ENCODE measurements at places on chromosomes 7 and 10.
A peak's percentile ranks its signal among the peaks of the same experiment; 100 is the strongest.

DNA sequence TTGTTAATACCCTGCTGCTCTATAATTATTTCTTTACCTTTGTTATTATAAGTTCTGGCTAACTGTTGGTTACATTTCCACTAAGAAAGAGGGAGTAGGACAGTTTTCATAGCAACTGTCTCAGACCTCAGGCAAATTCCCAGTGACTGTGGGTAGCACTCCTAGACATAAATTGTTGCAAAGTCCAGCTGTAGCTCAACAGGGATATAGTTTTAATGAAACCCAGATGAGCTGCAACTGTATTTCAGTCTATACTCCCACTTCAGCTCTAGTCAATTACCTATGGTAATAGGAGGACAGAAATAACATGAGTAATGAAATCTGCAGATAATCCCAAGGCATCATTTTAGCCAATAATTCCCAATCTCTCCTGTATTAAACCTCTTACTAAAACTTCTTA is 103.0 kb upstream of the SEMA3A start:
- no peak for DNase-seq

DNA sequence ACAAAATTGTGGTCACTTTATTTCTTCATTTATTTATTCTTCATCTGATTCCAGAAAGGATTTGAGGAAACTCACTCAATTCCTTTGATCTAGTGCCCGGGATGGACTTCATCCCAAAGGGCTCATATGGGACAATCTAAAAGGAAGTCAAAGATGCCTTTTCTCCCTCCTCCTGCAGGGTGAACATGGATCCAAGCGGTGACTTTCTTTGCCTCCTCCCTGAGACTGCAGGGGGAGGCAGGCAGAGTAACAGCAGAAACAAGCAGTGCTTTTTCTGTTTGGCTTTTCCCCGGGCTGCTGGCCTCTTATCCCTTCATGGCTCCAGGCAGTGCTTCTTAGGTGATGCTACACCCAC is 10.0 kb upstream of the DNMBP start:
- DNase-seq: no peak

- no peak for DNase-seq
Measured at GRCh38 chr10:1411956-1412355, 325.4 kb downstream of the ADARB2 start.

DNA sequence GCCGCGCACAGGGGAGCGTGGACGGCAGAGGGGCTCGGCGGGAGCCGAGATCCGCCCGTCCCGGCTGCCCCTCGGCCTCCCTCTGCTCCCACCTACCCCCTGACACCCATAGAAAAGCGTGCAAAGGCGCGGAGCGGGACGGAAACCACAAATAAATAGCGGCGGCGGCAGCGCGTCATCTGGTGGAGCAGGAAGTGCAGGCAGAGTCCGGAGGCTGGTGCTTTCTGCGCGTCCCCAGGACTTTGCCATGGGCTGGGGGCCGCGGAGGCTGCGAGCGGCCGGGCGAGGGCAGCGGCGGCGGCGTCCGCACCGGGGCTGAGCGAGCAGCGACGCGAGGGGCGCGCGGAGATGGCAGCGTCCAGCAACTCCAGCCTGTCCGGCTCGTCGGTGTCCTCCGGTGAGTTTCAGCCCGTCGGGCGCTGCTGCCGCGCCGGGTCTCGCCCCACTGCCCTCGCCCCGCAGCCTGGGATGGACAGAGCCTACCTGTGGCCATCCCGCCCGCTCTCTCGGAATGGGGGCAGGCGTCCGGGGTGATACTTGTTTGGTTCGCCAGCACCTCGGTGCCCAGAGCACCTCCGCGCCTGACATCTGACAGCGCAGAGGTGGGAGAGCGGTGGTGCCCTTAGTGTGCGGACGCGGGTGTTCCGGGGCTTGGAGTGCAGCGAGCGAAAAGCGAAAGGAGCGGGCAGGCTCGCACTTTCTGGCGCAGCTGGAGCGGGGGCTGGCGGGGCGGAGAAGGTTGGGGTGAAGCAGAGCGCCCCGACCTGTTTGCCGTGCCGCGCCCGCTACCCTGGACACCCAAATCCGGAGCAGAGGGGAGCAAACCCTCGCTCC is at the start of gene CHN2:
TSS of gene CHN2 (plus strand) at position 182 of the 834 bp plus-strand sequence.
- peak; percentile 59 for DNase-seq

DNA sequence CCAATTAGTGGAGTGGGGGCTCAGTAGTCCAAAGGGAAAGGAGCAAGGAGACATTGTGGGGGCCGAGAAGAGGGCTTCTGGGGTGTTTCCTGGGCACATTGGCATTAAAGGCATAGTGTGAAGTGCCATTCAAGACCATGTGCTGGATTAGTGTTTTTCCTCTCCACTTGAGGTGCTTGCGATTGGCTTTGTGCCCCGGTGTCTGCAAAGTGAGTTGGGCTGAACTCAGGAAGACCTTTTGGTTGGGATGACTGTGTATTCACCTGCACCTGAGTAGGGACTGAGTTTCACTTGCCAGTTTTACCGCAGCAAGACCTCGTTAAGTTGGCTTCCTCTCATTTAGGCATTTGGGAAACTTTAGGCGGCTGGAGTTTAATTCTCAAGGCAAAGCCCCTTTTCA is 73.0 kb downstream of the TCF7L2 start:
- no peak for DNase-seq

GRCh38 chr7:71325151-71325550 is 193.2 kb downstream of the GALNT17 start:
- no peak for DNase-seq

DNA sequence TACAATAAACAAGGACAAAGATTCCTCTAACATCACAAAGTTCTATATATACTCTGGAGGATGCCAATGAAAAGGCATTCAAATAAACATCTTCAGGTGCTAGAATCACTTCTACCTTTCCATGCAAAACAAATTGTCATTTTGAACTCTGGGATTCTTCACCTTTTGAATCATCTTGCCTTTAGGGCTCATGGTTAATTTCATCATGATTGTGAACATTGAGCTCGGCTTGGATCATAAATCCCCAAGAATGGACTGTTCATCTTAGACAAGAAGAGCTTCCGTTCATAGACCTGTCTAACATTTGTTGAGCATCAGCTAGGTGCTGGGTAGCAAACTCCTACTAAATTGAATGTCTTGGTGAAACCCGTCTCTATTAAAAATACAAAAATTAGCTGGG is 212.2 kb downstream of the TNS3 start:
- DNase-seq: no peak

DNA sequence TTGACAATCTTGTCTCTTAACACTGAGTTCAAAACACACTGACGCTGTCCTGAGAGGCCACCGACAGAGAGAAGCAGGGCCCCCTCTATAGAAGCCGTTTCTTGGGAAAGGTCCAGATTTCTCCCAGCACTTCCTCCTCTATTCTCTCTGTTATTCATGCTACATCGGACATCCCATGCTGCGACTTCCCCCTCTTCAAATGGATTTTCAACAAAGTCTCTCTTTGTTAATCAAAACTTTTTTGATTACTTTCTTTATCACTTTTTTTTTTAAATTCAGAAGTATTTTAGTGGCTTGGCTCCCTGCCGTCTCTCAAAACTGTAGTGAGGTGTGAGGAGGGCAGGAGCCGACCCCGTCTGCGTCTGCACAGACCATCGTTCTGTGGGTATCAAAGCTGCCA is 298.9 kb upstream of the PITRM1 start:
- DNase-seq: no peak

DNA sequence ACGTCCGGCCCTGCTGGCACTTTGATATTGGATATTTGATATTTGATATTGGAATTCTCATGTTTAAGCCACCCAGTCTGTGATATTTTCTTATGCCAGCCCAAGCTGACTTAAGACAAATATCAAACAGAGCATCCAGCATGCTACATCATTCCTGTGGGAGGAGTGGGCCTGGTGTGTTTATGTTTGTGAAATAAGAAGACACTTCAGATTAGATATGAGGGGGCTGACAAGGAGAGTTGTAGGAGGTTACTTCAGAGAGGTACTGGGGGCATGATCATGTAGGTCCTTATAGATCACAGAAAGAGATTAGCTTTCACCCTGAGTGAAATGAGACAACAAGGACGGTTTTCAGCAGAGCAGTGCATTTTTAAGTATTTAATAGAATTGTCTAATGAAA is 382.9 kb downstream of the SEMA3D start:
- no peak for DNase-seq

- no peak for DNase-seq
Measured at GRCh38 chr10:131402771-131403650, 91.5 kb upstream of the TCERG1L start.

GRCh38 chr10:35554461-35555056 is 50.6 kb upstream of the GJD4 start:
- DNase-seq: no peak

DNA sequence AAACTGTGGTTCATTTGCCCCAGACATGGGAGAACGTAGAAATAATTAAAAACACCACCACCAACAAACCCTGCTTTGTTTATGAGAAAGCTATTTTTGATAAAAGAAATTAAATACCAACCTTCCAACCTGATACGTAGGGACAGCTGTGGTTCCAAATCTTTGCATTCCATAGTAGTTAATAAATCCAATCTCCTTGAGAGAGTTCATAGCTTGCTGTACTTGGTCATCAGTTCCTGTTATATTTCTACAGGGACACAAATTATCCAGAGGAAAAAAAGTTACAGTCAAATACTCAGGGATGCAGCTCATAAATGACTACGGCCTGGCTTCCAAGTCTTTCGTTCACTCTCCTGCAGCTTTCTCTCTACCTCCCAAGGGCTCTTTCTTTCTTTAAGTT is 41.1 kb downstream of the PUS7 start:
- DNase-seq: no peak

DNA sequence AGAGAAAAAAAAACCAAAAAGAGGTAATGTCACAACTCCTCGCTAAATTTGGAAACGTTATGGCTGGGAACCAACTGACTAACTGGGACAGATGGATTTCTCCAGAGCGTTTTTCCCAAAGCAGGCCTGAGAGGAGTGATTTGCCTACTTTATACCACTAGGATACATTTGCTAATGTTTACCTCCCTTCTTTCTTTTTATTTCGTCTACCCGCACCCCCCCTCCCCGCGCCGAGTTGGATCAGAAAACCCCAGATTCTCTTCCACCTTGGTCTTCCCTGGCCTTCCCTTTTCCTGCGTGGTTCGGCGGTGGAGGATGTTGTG is 7.2 kb downstream of the CPA2 start:
- no peak for DNase-seq

GRCh38 chr7:24975644-24976260 is 4.2 kb downstream of the OSBPL3 start:
- no peak for DNase-seq

DNA sequence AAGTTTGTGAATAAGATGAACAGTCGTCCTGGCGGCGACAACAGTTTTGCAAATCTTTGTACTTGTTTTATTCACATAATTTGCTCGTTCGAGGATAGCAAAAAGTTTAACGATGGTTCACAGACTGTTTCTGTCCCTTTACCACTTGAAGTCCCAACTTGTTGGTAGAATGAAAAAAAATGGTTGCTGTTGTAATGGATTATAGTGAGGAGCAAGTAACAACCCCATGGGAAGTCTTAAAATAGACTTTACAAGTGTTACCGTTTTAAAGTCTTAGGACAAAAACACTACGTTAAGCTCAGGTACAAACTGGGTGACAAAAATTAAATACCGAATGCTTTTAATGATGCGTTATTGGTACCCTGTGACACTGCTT is 589 bp downstream of the LSM8 start:
- DNase-seq: no peak

GRCh38 chr10:9302140-9302746 is 1247.8 kb downstream of the GATA3 start:
- no peak for DNase-seq

- peak; percentile 12 for DNase-seq
Measured at GRCh38 chr7:111855161-111855841, 293.0 kb upstream of the IMMP2L start.

GRCh38 chr10:122363311-122363710 is 11.2 kb upstream of the PLEKHA1 start:
- no peak for DNase-seq

- DNase-seq: no peak
Measured at GRCh38 chr10:21976739-21977138, 26.8 kb downstream of the DNAJC1 start.

DNA sequence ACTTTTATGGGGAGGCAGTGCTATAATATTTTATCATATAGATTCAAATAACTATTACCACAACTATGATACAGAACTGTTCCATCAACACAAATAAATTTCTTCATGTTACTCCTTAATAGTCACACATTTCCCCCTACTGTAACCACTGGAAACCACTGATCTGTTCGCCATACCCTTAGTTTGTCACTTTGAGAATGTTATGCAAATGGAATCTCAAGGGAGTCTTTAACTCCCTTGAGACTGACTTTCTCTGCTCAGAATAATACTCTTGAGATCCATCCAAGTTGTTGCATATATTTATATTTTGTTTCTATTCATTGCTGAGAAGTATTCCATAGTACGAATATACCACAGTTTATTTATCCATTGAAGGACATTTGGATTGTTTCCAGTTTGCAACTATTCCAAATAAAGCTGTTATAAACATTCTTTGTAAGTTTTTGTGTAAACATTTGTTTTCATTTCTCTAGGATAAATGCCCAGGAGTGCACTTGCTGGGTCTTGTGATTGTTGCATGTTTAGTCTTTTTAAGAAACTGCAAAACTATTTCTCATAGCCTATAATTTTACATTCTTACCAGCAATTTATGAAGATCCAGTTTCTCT is 19.7 kb upstream of the PON2 start:
- DNase-seq: no peak
